ENCODE measurements at places on chromosomes 11 and 22.
A peak's percentile ranks its signal among the peaks of the same experiment; 100 is the strongest.

DNA sequence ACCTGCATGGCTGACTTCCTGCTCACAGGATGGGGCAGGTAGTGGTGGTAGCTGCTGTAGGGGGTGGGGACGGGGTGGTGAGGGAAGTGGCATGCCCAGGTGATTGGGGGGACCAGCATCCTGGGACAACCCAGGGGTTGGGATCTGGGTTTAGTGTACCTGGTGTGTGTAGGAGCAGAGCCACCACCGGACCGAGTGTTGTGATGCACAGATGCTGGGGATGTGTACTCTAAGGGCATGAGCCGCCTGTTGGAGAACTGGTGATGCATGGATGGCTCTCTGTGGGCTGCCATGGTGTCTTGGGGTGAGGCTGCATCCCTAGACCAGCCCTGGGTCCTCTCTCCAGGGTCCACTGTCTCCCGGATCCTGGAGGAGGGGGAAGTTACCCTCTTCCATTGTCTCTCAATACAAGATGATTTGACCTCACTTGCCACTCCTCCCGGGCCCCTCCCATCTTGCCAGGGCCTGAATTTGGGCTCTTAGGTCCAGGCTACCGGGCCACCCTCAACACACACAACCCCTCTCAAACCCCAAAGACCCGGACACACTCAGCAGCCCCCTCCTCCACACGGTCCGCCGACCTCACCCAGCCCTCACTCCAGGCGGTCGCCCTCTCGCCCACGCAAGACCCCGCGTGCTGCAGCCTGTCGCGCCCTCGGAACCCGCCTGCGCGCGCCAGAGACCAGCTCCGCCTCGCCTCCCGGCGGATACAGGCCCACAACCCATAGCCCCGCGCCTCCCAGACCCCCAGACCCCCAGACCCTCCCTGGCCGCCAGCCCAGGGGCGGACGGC is 619 bp downstream of the LRRC75B start:
- DNase-seq, result no peak

DNA sequence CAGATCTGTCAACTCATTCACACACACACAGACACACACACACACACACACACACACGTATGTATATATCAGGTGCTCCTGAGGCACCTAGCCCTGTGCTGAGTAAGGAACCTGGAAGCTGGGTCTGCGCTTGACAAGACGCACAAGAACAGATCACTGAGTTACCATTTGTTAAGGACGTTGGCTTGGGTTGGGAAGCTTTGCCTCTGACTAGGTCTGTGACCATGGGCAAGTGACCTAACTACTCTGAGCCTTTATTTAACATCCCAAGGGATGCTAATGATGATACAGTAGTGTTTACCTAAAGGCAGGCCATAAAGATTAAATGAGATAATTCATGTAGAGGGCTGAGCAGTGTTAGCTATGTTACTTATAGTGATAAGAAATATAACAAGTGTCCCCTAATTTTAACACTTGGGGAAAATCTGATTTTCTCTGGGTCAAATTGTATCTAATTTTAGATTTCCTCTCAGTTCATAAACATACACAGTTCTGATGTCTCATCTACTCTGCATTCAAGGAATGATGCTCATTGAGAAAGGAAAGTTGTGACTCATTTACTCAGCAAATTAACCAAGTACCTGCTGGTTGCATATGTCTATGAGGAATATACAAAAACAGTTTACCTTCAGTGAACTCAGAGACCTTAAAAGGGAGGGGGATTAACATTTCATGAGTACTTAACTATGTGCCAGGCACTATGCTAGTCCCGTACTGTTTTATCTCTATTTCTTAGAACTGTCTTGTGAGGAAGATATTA is 13.6 kb downstream of the RNF185 start:
- no peak for DNase-seq

GRCh38 chr22:20852076-20852475 is 6.5 kb downstream of the PI4KA start:
- DNase-seq, result no peak

- DNase-seq, result no peak
Measured at GRCh38 chr11:57224128-57224527, 12.9 kb downstream of the APLNR start.

DNA sequence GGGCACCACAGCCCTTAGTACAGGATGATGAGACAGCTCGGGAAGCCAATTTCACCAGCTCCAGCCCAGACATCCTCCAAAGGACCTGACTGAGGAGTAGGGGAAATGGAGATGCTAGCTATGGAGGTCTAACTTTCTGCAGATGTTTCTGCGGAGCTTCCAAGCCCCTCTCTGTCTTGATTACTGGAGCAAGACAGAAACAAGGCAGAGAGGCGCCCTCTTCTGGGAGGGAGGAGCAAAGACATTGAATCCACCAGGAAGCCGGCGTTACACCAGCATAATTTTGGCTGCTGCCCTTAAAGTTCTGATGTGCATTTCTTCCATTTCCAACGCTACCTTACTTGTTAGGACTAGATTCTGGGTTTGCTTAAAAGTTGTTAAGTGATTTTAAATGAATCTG is 107.3 kb upstream of the HSD17B12 start:
- no peak for DNase-seq

DNA sequence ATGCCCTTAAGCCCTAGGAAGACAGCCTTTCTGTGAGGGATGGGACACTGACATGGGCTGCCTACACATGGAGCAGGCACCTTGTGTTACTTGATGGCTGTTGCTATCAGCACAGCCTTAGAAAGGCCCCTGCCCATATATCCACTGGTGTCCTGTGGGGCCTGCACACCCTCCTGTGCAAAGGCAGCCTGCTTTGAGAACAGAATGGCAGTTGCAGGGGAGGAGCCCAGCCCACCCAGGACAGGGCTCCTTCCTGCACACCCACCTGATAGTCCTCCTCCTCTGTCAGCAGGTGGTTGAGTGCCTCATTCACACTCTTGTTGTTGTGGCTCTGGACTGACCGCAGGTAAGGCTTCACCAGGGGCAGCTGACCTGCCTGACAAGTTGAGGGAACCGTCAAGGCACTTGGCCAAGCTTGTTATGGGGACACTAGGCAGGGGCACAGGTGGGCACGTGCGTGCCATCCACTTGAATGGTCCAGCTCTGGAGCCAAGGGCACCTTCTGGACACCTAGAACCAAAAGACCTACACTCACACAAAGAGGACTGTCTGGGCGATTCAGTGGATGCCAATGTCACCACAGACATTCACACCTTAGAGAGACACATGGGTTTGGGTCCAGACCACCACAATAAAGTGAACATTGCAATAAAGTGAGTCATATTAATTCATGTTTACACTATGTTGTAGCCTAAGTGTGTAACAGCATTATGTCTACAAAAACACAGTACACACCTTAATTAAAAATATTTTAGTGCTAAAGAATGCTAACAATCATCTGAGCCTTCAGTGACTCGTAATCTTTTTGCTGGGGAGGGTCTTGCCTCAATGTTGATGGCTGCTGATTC is 9.4 kb upstream of the SLC25A1 start:
- no peak for DNase-seq

GRCh38 chr22:41301085-41302020 is at the start of gene ZC3H7B:
Gene ZC3H7B, plus strand, starts transcription at chr22:41301525. Its CDS starts 19,136 bp downstream, at chr22:41320661.
- peak; percentile 73 for DNase-seq

DNA sequence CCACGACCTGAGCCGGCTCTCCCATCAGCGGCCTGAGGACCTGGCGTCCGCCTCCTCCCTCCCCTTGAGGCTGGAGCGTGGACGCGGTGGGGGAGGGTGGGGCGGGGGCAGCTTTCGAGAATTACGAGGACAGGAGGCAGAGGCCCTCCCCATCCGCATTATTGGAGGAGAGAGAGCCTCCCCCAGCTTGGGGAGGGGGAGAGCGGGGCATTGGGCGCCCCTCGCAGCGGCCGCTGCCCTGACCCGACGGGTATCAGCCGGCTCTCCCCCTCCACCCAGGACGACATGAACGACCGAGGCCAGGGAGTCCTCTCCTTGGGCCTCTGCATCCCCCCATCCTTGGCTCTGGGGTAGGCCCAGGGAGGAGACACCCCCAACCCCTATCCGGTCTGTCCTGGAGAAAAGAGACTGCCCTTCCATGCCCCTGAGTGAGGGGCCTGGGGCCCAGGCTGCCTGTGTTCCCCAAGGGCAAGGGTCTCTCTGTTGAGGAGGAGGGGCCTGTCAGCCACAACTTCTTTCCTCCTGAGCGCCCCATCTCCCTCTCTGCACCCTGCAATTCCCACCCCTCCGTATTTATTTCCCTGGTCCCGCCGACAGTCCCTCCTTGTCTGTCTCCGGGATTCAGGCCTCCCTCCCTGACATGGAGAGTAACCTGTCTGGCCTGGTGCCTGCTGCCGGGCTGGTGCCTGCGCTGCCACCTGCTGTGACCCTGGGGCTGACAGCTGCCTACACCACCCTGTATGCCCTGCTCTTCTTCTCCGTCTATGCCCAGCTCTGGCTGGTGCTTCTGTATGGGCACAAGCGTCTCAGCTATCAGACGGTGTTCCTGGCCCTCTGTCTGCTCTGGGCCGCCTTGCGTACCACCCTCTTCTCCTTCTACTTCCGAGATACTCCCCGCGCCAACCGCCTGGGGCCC is 495 bp downstream of the GPR137 start:
- no peak for DNase-seq
